ENCODE measurements at places on chromosomes 16 and 17.

DNA sequence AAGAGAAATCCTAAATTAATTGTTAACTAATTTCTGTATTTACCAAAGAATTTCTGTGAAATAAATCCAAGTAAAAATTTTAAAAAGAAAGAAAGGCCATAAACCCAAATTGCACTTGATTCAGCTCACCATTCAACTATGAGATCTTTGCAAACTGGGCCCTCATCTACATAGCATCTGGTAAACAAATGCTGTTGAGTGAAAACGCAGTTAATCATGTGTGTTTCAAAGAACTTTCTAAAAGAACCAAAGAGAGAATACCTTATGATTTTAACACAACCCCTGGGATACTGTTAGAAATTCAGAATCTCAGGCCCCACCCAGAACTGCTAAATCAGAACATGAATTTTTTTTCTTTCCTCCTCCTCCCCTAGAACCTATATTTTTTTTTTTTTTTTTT, 16.6 kb downstream of the CRLF3 start:
- no peak for DNase-seq

- no peak for DNase-seq
Observed at GRCh38 chr16:3872216-3872895, 8.2 kb downstream of the CREBBP start.

DNA sequence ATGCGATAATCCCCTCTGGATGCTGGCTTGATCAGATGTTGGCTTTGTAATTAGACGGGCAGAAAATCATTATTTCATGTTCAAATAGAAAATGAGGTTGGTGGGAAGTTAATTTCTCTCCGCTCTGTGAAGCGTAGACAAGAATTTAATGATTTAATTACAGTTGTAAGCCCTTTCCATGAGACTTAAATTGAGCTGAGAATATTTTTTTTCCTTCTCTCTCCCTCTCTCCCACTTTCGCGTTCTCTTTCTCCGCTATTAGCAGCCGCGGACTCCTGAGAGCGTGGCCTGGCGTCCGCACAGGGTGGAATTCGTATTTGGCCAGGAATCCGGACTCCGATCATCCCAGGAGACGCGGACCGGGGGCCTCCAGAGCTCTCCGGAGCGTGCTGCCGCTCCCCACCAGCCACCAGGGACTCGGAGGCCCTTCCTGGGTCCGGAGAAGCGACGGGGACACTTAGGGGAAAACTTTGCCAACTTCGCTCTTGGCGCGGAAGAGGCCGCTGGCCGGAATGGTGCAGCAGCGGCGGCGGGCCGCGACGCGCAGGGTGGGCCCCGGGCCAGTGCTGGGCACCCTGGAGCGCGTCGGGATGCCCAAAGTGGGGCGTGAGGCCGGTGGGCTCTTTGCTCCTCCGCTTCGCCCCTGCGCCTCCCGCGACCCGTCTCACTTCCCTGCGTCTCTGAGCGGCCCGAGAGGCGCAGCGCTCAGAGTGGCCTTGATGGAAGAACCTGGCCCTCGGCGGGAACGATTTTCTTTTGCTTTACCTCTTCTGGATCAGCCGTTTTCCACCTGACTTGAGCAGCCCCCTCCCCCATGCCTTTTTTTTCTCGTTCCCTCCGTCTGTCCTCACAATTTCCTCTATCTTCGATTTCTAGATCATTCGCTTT, 3.6 kb upstream of the IRX3 start:
- DNase-seq, result no peak

GRCh38 chr16:31537362-31538242, 9.9 kb downstream of the AHSP start:
- DNase-seq, result no peak

DNA sequence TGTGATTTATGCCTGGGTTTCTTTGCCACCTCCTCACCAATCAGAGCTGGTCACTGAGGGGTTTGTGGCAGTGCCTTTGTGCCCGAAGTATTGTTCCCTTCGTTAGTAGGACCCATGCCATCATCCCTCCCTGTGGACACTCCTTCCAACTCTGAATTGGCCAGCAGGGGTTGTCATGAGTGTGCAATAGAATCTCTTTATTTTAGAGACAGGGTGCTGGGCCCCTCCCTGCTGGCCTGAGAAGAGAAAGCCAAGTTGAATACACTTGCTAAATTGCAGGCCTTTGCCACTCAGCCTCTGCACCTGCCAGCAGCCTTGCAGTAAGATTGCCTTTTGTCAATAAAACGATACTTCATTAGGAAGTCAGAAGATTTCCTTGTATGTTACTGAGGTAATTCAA, 40.7 kb upstream of the SLC12A3 start:
- no peak for DNase-seq

DNA sequence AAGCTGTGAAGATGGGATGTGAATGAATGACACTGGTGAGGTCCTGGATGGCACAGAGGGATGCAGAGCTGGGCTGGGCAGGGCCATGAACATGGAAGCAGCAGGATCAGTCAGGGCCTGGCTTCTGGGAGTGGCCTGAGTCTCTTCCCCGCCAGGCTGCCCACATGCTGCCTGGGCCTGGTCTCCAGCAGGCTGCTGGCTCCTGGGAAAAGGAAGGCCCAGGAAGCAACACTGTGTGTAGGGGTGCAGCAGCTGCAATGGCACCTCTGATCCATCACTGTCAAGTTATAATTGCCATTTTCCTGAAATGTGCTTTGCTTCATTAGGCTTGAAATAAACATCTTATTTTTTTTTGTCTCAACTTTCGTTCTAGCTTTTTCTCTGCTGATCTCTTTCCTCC, 260.2 kb upstream of the N4BP1 start:
- no peak for DNase-seq

DNA sequence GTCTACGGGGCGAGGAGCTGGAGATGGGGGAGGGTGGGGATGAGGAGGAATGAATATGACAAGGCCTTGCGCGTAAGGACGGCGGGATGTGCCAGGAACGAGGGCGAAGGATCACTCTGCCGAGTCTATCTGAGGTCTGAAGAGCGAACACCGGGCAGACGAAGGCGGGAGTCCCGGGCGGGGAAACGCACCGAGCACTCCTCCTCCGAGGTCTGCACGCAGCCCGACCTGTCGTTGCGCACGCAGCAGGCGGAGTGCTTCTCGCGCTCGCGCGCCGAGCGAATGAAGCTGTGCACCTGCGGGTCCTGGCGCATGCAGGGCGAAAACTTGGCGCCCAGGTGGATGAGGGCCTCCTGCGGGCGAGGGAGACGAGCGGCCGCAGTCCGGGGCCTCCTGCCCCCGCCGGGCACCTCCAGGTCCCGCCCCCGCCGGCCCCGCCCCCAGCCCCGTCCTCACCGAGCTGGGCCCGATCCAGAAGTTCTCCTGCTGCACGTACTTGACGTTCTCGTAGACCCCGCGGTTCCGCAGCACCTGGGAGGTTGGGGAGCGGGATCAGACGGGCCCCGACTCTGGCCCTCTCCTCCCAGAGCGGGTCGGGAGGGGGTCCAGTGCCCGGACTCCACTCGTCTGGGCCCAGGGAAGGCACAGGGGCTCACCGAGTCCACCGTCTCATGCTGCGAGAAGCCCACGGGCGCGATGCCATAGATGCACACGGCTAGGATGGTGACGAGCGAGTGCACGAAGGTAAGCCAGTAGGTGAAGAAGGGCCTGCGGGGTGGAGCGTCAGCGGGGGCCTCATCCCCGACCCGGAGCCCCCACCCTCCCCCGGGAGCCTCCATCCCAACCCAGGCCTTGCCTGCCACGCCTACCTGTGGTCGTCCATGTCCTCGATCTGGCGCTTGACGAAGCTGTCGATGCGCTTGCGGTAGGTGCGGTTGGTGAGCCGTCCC, 7.6 kb downstream of the SNRNP25 start:
- DNase-seq, result no peak

DNA sequence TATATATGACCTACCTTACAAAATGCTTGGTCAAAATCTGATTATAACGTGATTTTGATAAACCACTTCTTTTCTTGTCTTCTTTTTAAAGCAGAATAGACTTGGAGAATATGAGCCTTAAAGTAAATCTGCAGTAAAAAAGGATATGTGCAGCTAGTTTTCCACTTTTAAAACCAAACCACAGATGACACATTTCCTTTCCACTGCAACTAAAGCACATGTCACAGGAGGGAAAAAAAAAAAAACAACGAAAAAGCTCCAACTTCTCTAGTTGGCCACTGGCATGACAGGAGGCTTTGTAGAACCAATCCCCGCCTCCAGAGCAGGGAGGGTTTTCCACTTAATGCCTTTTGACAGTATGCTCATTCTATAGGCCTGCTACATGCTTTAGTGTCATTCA, at the start of gene EVI2A:
EVI2A (minus strand) TSS at position 142 of the 400 bp plus-strand sequence. CDS start 2,609 bp downstream, outside the sequence.
- peak; percentile 46 for DNase-seq

DNA sequence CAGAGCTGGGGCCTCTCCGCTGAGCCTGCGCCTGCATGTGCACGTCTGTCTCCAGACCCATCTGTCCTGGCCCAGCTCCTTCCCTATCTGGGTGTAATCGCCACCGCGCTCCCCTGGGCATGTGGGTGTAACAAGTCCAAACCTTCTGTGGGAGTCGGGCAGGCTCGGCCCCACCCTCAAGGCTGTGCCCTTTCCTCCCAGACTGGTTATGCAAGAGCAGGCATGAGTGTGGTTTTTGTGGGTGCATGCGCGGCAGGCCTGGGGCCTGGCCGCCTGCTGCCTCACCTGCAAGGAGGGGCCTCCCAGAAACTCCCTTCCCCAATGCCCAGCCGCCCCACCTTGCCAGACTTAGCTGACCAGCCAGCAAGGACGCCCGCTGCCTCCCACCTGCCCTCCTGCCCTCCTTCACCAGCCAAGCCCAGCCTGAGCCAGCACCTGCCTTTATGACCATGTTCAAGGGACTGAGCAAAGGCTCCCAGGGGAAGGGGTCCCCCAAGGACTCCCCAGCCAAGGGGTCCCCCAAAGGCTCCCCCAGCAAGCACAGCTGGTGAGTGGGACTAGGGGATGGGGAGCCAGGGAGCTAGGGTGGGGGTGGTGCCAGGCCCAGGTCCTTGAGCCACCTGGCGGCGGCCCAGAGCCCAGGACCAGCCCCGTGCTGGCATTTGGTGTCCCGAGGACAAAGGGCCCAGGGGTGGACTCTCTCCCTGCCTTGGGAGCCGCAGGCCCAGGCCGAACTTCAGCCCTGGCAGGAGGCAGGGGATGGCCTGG, at the start of gene EVPLL:
EVPLL (plus strand) TSS at position 342 of the 768 bp plus-strand sequence. CDS start 3,160 bp downstream, outside the sequence.
- no peak for DNase-seq

DNA sequence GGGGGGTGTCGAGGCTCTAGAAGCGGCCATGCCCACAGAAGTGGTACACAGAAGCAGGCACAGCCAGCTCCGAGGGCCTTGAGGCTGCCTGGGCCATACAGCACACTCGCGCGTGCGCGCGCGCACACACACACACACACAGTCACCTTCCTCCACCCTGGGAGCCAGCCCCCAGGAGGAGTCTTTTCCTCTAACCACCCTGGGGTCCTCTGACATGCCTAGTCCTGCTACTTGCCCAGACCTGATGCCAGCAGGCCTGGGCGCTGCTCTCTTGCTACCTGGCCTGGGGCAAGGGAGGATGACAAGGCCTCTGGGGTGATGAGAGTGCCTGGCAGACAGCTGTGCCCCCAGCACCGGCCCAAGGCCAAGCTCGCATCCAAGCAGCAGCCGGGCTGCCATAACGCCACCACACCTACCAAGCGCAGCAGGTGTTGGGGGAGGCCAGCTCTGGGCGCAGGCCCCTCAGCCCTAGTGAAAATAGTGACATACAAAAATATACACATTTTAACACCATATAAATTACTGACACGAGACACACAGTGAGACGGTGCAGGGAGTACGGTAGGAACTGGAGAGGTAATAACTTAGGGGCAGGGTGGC, 41.1 kb downstream of the TSC2 start:
- no peak for DNase-seq

DNA sequence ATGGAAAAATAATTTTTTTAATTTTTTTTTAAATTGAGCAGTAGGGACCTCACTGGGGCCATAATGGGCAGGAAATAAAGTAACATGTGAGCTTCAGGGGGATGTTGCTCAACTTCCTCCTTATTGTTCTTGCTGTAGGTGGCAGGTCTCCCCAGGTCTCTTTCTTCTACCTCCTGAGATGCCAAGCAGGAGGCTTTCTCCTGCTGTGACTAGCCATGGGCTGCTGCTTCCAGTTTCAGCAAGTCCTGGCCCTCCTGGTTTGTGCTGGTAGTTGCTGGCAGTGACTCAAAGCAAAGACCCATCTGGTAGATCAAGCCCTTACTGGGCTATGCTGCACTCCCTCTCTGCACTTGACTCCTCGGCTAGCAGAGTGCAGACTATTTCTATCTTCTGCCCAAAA, 2.3 kb downstream of the DPEP2NB start:
- DNase-seq, result no peak

- no peak for DNase-seq
Observed at GRCh38 chr17:21186399-21187187, 27.4 kb downstream of the TMEM11 start.

Data from Caki2 (cell line).